MV-4-11 (cell line): ENCODE measurements at places on chromosomes 6 and 20.

DNA sequence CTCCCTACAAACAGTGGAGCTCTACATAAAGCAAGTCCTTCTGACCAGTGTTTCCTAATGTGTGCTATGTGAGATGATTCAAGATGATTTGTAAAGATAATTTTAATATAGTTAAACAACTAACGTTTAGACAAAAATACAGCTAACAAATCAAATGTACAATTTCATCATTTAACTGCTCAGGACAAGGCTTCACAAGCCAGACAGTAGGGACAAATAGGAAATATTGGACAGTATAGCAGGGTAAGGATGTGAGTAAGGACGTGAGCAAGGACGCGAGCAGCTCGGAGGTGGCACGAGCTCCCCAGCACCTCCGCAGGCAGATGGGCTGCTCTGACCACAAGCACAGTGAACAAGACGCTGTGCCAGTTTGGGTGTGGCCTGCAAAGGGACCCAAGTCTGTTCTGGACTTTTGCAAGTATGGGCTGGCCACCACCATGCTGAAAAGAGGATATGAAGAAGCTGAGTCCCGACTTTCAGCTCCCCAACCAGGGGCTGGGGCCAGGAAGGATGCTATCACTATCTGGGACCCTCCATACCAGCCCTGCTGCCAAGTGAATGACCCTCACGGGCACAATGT is 14.5 kb downstream of the DIDO1 start:
- no peak for DNase-seq

DNA sequence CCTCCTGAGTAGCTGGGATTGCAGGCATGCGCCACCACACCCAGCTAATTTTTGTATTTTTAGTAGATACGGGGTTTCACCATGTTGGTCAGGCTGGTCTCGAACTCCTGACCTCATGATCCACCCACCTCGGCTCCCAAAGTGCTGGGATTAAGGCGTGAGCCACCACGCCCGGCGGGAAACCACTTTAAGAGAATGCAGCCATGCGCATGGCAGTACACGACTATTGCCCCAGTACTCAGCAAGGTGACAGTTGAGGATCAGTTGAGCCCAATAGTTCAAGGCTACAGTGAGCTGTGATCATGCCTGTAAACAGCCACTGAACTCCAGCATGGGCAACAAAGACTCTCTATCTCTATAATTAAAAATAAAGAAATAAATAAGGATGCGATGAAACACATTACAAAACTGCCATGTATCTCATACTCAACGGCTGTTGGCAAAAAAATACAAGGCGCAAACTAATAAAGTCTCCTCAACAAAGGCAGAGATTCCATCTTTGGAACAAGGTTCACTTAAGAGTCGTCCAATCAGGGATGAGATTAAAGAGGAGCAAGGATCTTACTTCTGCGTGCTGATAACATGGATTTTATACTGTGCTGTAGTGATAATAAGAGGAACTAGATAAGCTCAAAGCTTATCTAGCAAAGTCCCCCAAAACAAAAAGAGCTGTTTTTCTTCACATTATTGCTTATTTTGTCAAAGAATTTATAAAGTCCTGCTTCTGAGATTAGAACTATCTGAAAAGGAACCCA is 51.1 kb downstream of the STAU1 start:
- DNase-seq, result no peak

DNA sequence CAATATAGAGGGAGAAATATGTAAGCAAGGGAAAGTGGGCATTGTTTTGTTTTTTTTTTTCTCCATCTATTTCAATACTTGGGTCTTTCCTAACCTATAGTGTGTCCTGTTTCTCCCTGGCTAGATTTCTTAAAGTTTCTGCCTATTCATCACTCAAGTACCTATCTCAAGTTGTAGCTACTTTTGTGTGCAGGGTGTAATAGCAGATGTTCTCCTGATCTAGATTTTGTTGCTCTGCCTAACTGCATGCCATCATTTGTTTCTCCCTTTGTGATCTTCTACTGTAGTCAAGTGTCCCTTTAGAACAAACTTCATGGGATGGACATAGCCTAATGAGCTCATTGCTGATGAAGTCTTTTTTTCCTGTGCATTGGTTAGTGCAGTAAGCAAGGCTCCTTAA is 45.8 kb downstream of the TOP1 start:
- DNase-seq, result no peak

DNA sequence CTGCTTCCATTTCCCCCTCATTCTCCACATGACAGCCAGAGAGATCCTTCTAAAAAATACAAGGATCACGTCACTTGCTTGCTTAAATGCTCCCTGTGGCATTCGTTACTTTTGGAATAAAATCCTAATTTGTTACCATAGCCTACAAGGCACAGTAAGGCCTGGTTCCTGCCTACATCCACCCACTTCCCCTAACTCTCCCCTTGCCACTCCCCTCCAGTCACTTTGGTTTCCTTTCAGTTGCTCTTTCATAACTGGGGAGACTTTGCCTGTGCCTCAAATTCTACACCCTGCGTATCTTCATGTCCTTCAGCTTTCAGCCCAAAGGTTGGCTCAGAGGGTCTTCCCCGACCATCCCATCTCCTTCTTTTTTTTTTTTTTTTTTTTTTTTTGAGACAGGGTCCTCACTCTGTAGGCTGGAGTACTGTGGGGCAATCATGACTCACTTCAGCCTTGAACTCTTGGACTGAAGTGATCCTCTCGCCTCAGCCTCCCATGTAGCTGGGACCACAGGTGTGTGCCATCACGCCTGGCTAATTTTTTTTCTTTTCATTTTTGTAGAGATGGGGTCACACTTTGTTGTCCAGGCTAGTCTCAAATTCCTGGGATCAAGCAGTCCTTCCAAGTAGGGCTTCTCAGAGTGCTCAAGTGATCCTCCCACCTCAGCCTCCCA is 12.5 kb downstream of the ID1 start:
- DNase-seq, result peak; percentile 90

- DNase-seq, result no peak
Observed at GRCh38 chr6:128204616-128205015, 303.8 kb upstream of the THEMIS start.

- no peak for DNase-seq
Observed at GRCh38 chr6:36829919-36830544, 9.2 kb downstream of the CPNE5 start.

GRCh38 chr6:82917346-82918064 is 148.1 kb downstream of the UBE3D start:
- DNase-seq, result no peak

- peak; percentile 53 for DNase-seq
Observed at GRCh38 chr6:108635505-108636226, 74.9 kb downstream of the FOXO3 start.
